ENCODE measurements at places on chromosomes 6 and 20.

DNA sequence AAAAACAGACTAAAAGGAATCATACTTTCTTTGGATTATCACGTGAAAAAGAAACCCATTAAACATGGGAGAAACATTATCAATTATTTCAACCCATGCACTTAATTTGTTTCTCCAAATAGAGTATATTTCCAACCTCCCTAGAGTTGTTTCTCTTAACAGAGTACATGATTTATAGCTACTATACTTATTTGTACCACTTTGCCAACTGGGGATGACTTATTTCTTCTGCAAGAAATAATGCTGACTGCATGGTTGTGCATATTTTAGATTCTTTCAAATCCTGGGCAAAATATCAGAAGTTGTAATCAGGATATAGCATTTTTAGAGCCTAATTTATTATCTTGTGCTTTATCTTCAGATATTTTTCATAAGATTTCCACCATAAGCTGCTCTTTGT lies 629.1 kb upstream of the EYS start:
- DNase-seq = no peak

GRCh38 chr20:38789503-38790199 lies 15.8 kb upstream of the PPP1R16B start:
- no peak for DNase-seq

GRCh38 chr6:169172946-169173345 lies 80.7 kb downstream of the THBS2 start:
- DNase-seq = no peak

GRCh38 chr6:143192766-143193165 lies 132.1 kb downstream of the AIG1 start:
- DNase-seq = no peak
